ENCODE measurements at places on chromosomes 11 and 22.

DNA sequence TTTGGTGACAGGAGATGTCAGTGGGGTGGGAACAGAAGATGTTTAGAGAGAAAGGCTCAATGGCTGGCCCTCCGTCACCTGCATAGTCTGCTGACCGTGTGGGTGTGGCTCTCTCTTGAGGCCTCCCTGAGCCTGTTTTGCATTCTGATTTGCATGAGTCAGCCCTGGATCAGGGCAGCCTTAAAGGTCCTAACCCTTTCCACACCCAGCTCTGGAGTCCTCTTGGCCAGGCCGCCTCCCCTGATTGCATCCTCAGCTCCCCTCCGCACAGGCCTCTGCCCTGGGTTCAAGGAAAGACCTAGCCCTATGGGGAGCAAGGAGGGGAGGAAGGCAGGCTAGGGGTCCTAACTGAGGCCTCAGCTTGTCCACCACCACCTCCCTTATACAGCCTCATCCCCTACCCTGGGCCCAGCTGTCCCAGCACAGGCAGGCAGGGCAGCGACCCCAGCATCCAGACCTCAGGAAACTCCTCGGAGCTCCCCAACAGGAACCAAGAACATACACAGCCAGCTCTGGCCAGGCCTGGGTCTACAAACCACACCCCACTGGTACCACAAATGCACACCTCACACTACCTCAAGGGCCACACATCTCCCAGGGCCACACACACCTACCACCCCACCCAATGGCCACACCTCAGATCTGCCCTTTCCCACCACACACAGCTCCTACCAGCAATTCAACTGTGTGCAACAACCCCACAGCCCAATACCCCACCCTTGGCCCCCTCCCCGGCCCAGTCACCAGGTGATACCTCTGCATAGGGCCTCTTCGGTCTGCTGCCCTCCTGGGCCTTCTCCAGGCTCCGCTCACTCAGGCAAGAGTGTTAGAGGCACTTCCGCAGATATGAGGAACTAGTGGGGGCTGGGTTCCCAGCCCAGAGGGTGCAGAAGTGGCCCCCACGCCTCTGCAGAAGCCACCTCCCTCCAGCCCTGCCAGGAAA is 13.7 kb downstream of the ARAP1 start:
- no peak for DNase-seq

DNA sequence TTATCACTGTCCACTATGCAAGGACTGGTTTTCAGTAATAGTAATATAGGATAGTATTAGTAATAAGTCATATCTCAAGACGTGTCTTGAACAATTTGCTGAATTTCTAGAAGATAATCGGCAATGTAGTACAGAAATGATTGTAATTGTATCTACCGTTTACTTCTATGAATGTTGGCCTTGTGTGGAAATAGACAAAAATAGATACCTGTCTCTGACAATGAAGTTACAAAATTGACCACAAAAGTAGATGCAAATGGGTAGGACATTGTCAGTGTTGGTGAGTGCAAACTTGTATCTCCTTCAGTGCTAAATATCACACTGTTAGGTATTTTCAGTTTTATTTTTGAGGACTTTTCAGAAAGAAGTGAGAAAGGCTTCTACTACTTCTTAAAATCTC is 43.1 kb downstream of the SVIP start:
- DNase-seq, result no peak

- no peak for DNase-seq
These were observed 22.0 kb downstream of the PARVA start for GRCh38 chr11:12399355-12399754.

- DNase-seq, result no peak
These were observed 146.5 kb downstream of the GRIK4 start for GRCh38 chr11:120658071-120658423.

GRCh38 chr11:29227811-29228210 is 789.0 kb downstream of the KCNA4 start:
- DNase-seq, result no peak

DNA sequence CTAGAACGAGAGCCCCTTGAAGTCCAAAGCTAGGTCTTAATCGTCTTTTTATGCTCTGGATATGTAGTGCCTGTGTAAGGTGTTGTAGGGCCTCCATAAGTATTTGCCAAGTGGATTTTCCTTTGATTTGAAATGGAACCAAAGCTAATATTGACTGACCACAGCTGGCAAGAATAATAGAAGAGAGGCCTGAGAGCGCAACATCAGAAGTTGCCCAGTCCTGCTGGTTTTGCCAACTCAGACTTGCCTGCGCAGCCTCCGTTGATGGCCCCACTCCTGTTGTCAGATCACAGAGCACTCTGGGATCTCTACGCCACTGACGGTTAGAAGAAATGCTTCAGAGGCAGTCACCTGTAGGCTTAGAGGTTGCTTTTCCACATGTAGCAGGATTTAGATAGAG is 251.2 kb downstream of the TENM4 start:
- no peak for DNase-seq

DNA sequence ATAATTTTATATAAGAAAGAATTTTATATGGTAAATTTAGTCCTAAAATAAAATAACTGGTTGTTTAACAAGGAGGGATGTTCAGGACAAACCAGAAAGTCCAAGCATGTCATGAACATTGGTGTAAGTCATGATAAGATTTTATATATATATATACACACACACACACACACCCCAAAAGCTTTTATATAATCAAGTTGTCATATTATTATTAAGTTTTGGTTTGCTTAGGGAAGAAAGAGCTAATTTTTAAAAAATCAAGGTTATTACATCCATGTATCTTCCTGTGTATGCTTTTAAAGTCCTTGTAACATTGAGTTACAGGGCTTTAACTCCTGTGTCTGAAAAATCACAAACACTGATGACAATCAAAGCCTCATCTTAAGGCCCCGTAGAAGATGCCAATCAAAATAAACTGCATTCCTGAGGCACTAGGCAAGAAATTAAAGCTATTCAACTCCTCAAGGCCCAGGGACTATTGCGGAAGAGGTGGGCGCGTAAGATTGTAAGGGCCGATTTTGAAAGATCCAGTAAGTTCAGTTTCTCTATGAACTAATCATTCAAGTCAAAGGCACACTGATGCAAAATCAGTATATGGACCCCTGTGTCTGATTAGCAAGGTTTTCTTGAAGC is 16.8 kb downstream of the APOL6 start:
- no peak for DNase-seq

- DNase-seq, result no peak
These were observed 69.6 kb upstream of the ALKBH3 start for GRCh38 chr11:43810929-43811596.

- DNase-seq, result no peak
These were observed 30.6 kb upstream of the RELT start for GRCh38 chr11:73345481-73346160.

- no peak for DNase-seq
These were observed 89.5 kb downstream of the RNF169 start for GRCh38 chr11:74838188-74838587.

GRCh38 chr11:117444711-117445658 is 117.3 kb downstream of the CEP164 start:
- no peak for DNase-seq

DNA sequence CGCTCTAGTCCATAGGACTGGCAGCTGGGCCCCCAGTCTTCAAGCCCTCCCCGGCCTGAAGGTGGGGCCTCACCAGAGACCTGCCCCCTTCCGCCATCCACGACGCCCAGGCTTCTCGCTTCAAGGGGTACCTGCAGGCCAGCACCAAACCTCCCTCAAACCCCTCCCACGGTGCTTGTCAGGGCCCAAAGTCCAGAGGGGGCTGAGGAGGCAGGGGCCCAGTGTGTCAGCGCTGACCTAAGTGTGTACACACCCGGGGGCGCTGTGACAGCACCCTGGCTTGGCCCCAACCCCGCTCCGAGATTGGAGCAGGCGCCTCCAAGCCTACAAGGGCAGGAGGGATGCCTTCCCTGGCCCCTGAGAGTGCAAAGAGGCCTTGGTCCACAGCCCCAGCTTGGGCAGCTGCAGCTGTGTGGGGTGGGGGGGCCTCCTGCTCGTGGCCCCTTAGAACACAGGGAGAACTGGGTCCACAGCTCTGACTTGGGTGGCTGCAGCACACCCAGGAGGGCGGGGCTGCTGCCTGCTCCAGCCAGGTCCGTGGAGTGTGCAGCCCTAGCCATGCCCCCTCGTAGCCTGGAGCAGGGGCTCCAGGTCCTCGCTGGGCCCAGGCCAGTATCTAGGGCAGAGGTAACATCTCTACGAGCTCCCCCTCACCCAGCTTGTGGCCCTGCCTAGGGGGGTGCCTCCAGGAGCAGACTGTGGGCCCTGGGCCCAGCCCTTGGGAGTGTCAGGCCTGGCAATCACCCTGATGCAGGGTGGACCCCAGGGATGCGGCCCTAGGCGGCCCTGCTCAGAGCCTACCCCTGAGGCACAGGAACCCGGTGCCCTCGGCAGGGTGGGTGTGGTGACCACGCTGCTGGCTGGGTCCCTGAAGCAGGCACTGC is 4.9 kb downstream of the SBF2 start:
- no peak for DNase-seq

DNA sequence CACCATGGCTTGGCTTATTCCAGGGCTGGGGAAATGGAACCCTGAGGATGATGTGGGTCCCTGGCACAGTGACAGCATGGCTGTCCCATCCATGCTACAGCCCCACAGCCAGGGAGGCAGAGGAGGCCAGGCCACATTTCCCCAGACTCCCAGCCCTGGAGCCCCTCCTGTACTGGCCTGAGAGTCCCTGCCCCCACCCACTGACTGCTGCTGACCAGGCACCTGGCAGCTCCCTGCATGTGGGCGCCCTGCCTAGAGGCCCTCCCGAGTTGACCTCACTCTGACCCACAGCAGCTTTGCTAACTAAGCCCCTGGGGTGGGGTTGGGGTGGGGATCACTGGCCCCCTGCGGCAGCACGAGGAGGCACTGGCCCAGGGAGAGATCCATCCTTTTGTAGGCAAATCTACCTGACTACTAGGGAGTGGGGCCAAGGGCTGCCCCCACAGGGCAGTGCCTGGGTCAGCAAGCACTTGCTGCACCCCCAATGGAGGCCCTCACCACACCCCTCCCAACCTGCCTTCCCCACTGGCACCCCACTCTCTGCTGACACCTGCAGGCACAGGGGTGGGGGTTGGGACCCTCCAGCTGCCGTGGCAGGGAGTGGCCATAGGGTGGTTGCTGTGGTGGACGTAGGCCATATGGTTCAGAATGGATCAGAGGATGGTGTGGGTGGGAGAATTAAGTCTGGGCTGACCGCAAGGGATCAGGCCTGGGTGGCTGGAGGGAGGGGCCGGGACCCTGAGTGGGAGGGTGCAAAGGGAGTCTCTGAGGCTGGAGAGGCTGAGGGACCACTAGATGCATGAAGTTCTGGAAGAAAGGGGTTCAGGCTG is 17.4 kb downstream of the ARVCF start:
- no peak for DNase-seq

GRCh38 chr11:103358251-103358650 is 249.0 kb downstream of the DYNC2H1 start:
- no peak for DNase-seq

- DNase-seq, result no peak
These were observed 55.5 kb downstream of the ABTB2 start for GRCh38 chr11:34302046-34302921.

DNA sequence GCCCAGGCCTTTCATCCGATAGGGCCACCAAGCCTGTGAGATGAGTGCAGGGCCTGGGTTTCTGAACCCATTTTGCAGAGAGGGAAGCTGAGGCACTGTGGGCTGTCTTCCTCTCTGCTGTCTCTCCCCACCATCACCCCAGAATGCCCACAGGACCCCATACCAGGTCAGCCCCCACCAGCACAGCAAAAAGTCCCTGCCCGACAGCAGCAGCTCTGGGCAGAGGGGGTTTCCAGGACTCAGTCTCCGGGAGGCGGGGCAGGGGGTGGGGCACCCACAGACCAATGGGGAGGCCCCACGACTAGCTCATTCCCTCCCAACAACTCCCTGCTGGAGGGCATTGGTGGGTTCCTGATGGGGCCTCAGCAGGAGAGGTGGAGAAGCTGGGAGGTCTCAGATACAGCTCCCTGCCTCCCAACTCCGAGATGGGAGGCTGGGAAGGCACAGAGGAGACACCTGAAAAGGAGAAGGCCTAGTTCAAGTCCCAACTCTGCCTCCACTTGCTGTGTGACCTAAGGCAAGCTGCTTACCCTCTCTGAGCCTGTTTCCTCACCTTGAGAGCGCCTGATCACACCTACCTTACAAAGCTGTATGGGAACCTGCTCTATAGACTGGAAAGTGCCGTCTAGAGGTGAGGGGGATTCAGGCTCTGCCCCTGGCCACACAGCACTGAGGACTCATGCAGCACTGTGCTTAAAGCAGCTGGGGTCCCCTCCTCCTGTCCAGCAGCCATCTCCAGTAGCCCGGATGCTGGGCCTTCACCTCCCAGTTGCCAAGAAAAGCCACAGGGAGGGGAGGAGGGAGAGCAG is 3.5 kb downstream of the CBX7 start:
- DNase-seq, result peak; percentile 62

- no peak for DNase-seq
These were observed 172.0 kb downstream of the KCNA4 start for GRCh38 chr11:29844701-29845379.

GRCh38 chr11:121467965-121468364 is 15.2 kb upstream of the SORL1-AS1 start:
- peak; percentile 69 for DNase-seq

- no peak for DNase-seq
These were observed 81.2 kb downstream of the GUCY1A2 start for GRCh38 chr11:106937111-106937510.

DNA sequence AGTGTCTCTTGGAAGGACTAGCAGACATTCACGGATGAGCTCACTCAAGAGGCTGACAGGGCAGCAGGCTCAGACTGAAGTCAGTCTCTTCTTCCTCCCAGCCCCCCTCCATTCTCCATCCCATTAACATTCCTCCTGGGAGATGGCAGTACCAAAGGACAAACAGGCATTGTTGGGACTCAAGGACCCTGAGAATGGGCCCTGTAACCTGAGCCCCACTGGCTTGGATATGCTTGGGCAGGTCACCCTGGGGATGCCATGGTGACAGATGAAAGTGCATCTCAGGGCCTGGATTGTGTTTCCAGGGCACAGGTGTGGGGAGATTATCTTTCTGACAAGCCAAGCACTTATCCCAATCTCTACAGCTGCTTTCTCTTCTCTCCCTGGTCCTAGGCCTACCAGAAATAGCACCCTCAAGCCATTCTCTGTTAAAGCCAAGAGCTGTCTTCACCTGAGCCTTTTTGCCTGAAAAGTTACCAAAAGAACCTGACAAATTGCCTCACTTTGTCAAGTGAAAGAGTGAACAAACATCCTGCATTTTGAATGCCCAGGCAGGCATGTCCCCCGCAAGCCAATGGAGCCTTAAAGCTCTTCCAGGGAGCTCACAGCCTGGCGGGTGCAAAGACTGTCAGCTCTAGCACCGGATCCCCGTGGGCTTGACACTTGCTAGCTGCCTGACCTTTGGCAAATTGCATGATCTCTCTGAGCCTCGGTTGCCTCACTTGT is 366.0 kb upstream of the NARS2 start:
- no peak for DNase-seq

All from stimulated activated CD4-positive, alpha-beta T cell treated with anti-CD3 and anti-CD28 coated beads, Interleukin-12 subunit alpha, Interleukin-12 subunit beta, amount 100 ng/mL, for 4 hours (primary cell).